ENCODE measurements at places on chromosomes 1 and 21. TPM values are rescaled to one million over a fixed set of nuclear protein-coding genes. Genes with fewer than 3 reads are reported as not detected.
A peak's percentile ranks its signal among the peaks of the same experiment; 100 is the strongest.

DNA sequence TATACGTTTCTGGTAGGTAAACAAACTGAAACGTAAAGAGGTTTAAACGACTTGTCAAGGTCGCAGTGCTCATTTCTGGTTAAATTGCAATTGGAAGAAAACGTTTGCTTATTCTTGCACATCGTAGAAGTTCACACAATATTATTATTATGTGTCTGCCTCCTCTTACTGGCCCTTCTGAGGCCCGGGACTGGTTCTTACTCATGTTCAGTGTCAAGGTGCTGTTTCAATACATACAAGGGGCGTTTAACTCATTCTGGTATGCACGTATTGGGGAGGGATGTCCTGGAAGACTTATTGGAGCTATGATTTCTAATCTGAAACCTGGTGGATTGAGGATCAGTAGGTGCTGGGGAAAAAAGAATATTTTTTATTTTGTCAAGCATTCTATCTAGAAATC, 932 bp downstream of the RPF1 start:
- no peak for DNase-seq

Gene LRRC71
- not detected for total RNA-seq

Gene F13B
- not detected for total RNA-seq

Gene LCE1D
- not detected for total RNA-seq

GRCh38 chr21:26814386-26814785, 30.8 kb downstream of the ADAMTS1 start:
- no peak for DNase-seq

- no peak for DNase-seq
Observed at GRCh38 chr1:26084091-26084561, 16.7 kb upstream of the TRIM63 start.

DNA sequence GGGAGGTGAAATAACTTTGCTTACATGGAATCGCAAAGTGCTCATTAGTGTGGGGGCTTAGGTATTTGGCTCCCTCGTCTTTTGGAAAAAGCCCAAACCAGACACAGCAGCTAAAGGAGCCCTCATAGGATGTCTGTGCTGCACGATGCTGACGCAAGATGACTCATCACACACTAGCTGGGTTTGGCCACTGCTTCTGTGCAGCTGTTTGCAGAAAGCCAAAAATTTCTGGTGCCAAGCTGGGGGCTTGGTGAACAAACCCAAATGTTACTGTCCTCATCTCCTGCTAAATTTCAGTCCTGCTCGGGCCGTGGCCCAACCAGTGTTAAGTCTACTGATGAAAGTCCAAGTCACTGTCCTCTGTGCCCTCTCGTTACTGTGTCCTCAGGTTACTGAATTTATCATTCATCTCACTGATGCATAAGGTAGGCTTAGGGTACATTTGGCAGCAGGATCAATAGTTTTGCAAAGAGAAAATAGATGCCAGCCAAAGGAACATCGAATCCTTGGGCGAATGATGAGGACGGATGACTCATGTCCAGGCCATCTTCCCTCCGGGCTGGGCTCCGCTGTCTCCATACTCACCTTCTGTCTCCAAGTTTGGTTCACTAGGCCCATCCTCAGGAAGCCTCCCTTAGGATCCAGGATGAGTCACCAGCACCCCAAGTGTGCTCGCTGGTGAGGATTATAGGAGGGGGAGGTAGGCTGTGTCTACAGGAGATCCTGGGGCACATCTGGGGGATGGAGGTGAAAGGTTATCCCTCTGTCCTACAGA, 177.7 kb downstream of the ADSS2 start:
- peak; percentile 86 for DNase-seq

Gene NUAK2
- 8.3 TPM for total RNA-seq

Gene PLPPR4
- total RNA-seq = not detected

DNA sequence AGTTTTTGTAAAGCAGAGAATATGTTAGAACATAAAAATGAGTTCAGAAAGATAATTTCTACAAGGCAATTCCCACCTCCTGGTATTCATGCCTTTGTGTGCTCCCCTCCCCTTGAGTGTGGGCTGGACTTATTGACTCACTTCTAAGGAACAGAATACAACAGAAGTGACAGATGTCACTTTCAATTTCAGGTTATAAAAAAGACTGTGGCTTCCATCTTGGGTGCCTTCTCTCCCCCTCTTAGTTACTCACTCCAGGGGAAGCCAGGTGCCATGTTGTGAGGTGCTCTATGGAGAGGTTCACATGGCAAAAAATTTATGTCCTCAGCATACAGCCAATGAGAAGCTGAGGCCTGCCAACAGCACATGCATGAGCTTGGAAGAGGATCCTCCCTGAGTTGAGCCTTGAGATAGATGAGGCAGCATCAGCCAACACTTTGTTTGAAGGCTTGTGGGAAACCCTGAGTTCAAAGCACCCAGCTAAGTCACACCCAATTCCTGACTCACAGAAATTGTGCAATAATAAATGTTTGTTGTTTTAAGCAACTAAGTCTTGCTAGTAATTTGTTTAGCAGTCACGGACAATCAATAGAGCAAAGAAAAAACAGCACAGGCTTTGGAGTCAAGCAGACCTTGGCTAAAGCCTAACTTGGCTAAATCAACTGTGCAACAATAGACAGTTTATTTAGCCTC, 73.5 kb upstream of the NGF start:
- peak; percentile 76 for DNase-seq

DNA sequence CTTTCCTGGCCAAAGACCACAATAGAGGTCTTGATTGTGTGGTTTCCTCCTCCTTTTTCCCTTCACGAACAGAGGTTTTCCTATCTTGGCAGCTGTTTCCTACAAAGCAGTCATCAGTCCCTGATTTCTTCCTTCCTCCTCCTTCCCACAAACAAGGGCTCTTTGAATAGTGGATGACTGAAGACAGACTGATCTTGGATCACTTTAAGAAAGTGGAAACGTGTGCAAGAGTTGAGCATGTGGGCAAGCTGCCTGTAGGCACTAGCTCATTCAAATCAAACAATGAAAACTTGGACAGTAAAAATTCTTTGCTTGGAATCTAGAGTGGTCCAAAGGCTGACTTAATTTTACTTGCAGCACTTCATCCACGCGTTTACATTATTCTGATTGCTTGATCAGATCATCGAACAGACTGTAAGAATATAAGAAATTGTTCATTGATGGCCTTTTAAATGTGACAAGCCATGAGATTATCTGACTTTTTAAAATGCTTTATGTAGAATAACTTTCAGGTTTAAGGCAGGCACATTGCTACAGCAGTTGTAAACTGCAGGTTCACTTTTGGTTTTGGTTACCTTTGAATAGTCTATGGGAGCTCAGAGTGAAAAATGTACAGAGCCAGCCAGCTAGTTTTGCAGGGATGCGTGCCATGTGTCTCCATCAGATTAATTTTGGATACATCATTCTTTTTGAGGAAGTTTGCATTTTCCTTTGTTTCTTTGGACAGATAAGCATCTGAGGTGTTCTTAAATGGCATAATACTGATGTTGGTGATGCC, 34.4 kb downstream of the ADGRL2 start:
- no peak for DNase-seq

Gene FRRS1
- total RNA-seq = 7.2 TPM

Gene ACTL8
- total RNA-seq = 1.2 TPM

GRCh38 chr21:42991992-42992740, 17.8 kb downstream of the PKNOX1 start:
- DNase-seq = peak; percentile 80

Gene DENND1B
- 5.4 TPM for total RNA-seq

DNA sequence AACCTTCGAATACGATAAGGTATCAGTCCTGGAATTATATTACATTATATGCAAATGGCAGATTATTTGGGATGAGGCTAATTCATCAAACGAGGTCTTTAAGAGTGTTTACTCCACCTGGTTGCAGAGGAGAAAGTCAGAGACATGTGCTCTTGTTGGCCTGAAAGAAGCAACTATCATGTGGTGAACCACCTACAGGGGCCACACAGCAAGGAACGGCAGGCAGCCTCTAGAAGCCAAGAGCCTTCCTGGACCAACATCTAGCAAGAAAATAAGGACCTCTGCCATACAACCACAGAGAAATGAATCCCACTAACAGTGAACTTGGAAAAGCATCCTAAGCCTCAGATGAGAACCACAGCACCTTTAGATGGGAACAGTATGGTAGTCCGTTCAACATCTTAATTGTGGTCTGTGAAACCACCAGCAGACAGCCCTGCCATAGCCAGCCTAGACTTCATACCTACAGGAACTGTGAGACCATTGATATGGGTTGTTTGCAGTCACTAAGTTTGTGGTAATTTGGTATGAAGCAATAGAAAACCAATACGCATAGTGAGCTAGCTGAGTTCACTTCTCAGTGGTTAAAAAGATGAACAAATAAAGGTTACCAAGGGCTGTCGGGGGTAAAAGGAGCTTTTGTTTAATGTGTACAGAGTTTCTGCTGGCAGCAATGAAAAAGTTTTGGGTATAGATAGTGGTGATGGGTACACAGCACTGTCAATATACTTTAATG, 345.7 kb upstream of the RUNX1 start:
- no peak for DNase-seq

- DNase-seq = peak; percentile 30
Observed at GRCh38 chr1:35931446-35932157, 697 bp downstream of the AGO3 start.

DNA sequence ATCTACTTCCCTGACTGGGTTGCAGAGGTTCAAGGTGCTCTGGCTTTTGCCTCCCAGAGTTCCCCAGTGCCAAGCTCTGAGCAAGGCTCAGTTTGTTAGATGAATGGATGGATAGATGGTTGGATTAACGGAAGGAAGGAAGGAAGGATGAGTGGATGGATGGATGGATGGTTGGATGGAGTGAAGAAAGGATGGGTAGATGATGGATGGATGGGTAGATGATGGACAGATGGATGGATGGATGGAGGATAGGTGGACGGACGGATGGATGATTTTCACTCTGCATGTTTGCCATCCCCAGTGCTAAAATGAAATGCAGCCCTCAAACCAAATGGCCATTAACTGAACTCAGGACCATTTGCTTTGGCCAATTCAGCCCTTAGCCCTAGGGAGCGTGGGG, 27.4 kb upstream of the TENT5C start:
- no peak for DNase-seq

Gene SCCPDH
- total RNA-seq = 46.7 TPM

GRCh38 chr1:11753555-11754208, 8.3 kb upstream of the C1orf167 start:
- DNase-seq = no peak

DNA sequence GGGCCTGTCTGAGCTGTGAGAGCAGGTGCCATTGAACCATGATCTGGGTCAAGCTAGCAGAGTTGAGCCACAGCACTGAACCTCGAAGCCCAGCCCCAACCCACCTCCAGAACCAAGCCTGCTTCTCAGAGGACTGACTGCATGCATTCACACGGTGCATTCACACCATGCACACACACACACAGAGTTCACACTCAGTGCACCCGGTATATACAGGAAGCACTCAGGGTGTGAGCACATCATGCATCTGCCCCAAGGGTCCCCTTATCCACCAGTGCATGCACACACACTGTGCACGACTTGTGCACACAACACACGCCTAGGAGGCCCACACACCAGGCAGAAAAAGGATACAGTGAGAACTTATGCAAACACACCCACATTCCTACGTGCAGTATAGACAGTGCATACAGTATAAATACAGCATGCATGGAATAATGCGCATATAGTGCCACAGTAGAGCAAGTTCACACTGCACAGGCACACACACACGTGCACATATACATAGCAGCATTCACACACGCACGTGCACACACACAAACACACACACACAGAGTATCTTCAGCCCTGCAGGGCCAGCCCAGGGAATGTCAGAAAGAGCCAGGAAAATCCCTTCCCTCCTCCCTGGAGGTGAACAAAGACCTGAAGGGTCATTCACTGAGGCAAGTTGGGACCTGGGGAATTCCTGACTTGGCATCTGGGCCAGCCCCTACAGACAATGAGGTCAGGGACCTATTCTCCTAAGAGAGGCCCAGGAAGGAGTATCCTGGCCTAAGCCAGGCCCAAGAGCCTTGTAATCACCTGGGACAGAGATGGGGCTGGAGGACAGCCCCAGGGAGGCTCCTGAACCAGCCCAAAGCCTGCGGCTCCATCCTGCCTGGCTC, 42.1 kb downstream of the CAMK2N1 start:
- peak; percentile 45 for DNase-seq

DNA sequence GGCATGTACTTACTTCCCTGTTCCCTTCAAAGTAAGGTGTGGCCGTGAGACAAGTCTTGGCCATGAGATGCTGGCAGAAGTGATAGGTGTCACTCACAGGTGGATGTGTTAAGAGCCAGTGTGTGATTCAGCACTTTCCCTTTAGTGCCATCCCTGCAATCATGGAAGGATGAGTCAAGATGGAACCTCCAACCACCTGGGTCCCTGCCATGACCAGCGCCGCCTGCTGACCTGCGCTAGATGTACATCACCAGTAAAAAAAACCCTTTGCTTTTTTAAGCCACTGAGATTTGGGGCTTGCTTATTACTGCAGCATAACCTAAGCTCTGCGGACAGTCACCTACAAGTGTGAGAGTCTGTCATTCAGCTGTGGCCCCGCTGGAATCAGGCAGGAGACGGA, 71.7 kb downstream of the TOMM20 start:
- no peak for DNase-seq

Gene CFHR1
- total RNA-seq = not detected

Gene VWA5B1
- not detected for total RNA-seq

DNA sequence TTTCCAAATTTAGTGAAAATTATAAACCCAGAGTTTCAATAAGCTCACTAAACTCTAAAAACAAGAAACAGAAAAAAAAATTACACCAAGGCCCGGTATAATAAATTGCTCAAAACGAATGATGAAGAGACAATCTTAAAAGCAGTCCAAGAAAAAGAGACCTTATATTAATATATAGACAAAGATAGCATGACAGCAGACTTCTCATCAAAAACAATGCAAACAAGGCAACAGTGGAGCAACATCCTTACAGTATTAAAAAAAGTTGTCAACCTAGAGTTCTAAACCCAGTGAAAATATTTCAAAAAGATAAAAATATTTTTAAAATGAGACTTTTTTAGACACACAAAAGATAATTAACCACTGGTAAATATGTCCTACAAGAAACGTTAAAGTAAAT, 46.7 kb downstream of the KIFAP3 start:
- no peak for DNase-seq

- peak; percentile 62 for DNase-seq
Observed at GRCh38 chr1:57831624-57832023, 407.8 kb upstream of the DAB1 start.
